Cerebellum (tissue), 4 donors: ENCODE measurements at places on chromosomes 12 and 14. TPM values are rescaled to one million over a fixed set of nuclear protein-coding genes. Genes with fewer than 3 reads are reported as not detected.

Gene FLRT2
- 102 TPM for total RNA-seq

Gene ST8SIA1
- total RNA-seq = 67.5 TPM

Gene RHEBL1
- 0.91 TPM for total RNA-seq

Gene ITGB7
- not detected for total RNA-seq

Gene IFNG
- not detected for total RNA-seq

Gene SERPINA5
- total RNA-seq = 0.36 TPM

Gene SIRT4
- total RNA-seq = 2.5 TPM

Gene SYT10
- 1.3 TPM for total RNA-seq

Gene INHBC
- total RNA-seq = not detected

Gene KRT82
- total RNA-seq = not detected

Gene NIN
- total RNA-seq = 58.8 TPM

Gene SPRYD3
- 16.0 TPM for total RNA-seq

Gene MIP
- not detected for total RNA-seq

Gene PTPRB
- 8.3 TPM for total RNA-seq

Gene DEGS2
- 2.0 TPM for total RNA-seq

Gene CCDC38
- not detected for total RNA-seq

Gene DNAI7
- 5.2 TPM for total RNA-seq

Gene PIANP
- 1.7 TPM for total RNA-seq

Gene MUCL1
- not detected for total RNA-seq
